ENCODE measurements at places on chromosomes 16 and 17.

DNA sequence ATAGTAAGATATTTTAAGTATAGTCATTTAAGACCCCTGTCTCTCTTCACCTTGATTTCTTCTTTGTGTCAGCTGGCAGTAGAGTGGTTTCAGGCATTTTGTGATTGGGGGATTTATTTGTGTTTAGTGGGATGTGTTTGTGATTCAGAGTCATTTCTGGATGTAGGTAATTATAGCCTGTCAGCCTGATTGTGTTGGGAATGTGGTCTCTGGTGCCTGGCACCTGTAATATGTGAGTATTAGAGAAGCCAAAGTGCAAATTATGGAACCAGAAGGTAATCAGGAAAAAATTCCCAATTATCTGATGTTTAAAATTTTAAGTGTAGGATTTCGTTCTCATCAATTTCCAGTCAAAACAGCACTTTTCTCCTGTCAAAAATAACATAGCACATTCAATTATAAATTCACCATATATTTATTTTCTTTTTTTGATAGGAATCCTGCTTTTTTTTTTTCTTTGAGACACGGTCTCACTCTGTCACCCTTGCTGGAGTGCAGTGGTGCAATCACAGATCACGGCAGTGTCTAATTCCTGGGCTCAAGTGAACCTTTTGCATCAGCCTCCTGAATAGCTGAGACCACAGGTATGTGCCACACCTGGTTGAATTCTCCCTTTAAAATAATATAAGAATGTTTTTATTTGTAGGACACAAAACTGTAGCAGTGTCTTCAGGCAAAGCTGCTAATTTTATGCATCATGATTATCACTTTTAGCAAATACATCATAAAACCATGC, 42.7 kb downstream of the ATF7IP2 start:
- DNase-seq, result no peak

GRCh38 chr16:49622421-49623402, 233.2 kb downstream of the ZNF423 start:
- DNase-seq, result no peak

GRCh38 chr16:80735846-80736245, 68.6 kb downstream of the CDYL2 start:
- DNase-seq, result no peak

DNA sequence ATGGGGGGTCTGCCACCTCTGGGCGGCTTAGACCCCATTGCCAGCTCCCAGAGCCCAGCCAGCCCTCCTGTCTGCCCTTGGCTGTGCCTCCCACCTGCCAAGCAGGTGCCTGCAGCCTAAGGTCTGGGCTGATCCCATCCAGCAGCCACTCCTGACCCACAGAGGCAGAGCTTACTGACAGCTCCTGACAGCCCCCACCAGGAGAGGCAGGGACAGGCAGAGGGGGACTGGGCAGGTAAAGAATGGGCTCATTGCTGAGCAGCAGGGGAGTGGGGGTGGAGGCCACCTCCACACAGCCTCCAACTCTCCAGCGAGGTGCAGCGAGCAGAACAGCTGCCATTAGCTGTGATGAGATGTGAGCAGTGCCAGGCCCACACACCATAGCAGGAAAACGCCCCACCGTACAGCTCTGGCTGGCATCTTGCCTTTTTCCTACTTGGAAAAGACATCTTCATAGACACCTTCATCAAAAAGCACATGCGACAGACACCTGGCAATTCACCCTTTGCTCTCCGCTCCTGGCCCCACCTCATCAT, 164.4 kb downstream of the C16orf78 start:
- DNase-seq, result no peak

GRCh38 chr16:27235055-27235937, 32.0 kb downstream of the KDM8 start:
- peak; percentile 77 for DNase-seq
